ENCODE measurements at places on chromosomes 11 and 22.

DNA sequence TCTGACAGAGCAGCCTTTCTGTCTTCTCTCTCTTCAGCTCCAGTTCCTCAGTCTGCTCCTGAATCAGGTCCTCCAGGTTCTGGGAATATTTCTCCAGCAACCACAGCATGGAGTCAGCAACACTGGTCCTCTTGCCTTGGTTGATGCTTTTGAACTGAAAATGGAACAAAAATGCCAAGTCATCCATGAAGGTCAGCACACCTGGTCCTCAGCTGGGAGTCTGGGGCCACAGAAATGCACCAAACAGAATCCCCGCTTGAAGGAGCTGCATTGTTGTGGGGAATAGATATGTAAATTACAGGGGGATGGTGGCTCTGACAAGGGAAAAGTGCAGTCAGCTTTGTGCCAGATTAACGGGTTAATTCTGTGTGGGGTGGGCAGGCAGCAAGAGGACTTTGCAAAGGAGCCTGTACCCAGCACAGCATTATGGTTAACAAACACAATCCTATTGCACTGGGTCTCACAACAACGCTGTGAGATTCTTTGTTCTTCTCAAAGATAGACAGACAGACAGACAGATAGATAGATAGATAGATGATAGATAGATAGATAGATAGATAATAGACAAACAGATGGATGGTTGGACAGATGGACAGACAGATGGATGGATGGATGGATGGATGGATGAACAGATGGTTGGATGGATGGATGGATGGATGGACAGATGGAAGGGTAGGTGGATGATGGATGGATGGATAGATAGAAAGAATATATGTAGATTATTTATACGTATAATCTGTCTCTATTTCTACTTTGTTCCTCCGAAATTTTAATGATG is 33.8 kb upstream of the LRRC32 start:
- no peak for DNase-seq

DNA sequence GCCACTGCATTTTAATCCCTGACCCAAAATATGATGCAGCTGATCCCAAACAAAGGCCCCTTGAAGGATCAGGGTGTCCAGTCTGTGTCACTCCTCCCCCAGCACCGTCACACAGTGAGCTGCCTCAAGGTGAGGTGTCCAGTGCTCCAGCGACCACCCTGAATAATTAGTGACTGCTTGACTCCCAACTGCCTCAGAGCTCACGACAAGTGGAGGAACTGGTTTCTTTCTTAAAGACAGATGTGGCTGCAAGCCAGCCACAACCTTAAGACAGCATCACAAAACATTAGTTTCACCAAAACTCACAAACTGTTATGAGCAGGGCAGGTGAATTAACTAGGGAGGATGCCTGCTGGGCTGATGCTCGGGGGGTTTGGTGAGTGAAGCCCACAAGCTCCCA is 74.6 kb downstream of the PIWIL3 start:
- no peak for DNase-seq

DNA sequence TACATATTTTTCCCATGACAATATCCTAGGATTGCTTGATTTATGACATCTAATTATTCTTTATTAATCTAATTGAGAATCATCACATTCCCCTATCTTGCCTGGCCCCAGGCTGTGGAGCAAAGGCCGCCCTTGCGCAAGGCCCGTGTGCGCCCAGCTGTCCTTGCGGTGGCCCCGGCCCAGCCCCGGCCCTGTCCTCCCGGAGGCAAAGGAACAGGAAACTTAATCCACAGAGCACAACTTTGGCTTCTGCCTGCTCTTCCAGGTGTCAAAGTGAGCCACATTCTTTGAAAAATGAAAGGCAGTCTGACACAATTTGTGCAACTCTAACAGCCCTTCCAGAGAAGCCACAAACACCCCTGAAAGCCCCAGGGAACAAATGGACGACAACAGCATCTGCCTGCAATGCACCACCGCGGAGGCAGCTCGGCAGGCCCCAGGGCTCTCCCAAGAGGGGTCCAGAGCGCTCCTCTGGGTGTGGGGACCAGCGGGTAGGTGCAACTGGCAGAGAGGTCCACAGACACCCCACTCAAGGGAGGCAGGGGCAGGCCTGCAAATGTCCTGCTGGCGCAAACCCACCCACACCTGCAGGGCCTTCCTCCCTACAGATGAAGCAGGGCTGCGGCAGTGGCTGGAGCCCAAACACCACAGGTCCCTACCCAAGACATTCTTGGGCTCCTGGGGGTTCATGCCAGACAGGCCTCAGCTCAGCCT is 30.3 kb downstream of the GNB1L start:
- DNase-seq: no peak

DNA sequence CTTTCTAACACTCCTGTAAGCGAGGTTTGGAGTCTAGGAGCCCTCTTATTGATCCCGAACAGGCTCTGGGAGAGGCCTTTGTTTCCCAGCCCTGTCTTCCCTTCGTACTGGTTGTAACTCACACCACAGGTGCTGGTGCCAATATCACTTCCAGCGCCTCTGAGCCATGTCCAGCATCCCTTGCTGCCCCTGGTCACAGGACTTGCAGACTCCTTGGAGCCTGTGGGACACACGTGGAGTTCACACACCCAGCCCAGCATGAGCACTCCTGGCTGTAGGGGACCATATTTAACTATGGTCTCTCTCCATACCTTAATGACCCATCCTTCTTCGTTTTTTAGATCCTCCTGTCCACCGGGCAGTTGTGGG is 2.2 kb downstream of the ZBTB16 start:
- DNase-seq: no peak

- DNase-seq: no peak
Measured at GRCh38 chr11:87299041-87299481, 261.3 kb downstream of the TMEM135 start.

- no peak for DNase-seq
Measured at GRCh38 chr22:35315141-35315854, 15.6 kb downstream of the TOM1 start.

- no peak for DNase-seq
Measured at GRCh38 chr11:66015454-66015881, 3.7 kb downstream of the CST6 start.

DNA sequence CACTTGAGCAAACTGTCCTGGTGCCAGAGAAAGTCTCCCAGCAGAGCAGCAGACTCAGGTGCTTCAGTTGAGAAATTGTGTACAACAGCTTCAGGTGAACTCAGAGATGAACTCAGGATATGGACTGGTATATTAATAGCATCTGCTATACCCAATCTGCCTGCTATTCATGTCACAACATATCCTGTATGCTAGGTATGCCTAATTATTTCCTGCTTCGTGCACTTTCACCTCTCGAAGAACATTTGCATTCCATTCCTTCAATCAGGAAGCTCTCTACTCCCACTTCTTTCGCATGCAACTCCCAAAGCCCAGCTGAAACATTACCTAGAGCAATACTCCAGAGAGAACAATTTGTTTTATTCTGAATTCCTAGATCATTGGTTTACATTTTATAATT is 207.7 kb downstream of the KCNA4 start:
- no peak for DNase-seq

GRCh38 chr11:14079011-14079410 is 116.5 kb downstream of the SPON1 start:
- no peak for DNase-seq

GRCh38 chr11:116782728-116783127 is 5.1 kb downstream of the ZPR1 start:
- DNase-seq: no peak

DNA sequence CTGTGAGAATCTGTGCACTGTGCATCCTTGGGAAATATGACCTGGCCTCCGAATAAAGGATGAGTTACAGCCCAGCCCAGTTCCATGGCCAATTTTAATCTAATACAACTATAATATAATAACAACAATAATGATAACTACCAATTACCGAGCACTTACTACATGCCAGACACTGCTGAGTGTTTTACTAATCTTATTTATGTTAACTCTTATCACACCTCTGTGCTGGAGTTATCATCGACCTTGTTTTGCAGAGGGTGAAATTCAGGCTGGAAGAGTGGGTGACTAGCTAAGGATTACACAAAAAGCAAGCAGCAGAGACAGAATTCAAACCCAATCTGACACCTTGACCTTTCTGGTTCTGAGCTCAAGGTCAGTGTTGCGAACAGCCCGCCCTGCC is 83.9 kb downstream of the GALNT18 start:
- no peak for DNase-seq

GRCh38 chr11:32779136-32779535 is 15.3 kb downstream of the CCDC73 start:
- DNase-seq: no peak

GRCh38 chr11:43392713-43393112 is 34.0 kb downstream of the TTC17 start:
- DNase-seq: no peak

GRCh38 chr22:24117942-24118341 is 63.3 kb upstream of the SUSD2 start:
- DNase-seq: no peak

GRCh38 chr22:43625242-43625641 is 186.9 kb downstream of the EFCAB6 start:
- DNase-seq: no peak

All from GM18507 (cell line).